AG09309 (cell line): ENCODE measurements at places on chromosomes 11 and 22.
A peak's percentile ranks its signal among the peaks of the same experiment; 100 is the strongest.

GRCh38 chr11:91625495-91625894 lies 599.1 kb upstream of the FAT3 start:
- DNase-seq, result no peak

DNA sequence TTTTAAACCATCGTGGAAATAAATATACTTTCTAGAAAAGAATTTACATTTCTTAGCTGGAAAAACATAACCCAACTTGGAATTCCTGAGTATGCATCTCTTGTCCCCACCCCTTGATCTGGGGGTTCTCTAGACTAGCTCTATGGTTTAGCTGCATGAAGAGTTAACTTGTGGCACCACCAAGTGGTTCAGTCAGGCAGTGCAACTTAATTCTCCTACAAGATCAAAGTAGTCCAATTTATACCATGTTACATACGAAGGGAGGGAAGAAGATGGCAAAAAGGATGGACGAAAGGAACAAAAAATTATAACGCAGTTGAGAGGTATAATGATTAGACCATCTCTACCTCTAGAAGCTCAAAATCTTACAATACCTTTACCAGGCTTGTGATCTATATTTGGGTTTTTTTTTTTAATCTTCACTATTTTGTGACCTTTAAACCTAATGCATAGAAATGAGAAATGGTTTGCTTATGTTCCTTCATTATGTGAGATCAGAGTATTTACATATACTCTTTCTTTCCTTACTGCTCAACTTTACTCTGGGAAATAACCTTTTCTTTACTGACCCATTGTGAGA lies 28.5 kb upstream of the ALKBH3 start:
- peak; percentile 53 for DNase-seq

GRCh38 chr11:118623269-118623655 lies 15.8 kb downstream of the PHLDB1 start:
- no peak for DNase-seq

GRCh38 chr22:25709758-25710157 lies 32.2 kb upstream of the MYO18B start:
- DNase-seq, result no peak

- DNase-seq, result no peak
Measured at GRCh38 chr11:38547462-38547861, 1949.4 kb upstream of the RAG2 start.

DNA sequence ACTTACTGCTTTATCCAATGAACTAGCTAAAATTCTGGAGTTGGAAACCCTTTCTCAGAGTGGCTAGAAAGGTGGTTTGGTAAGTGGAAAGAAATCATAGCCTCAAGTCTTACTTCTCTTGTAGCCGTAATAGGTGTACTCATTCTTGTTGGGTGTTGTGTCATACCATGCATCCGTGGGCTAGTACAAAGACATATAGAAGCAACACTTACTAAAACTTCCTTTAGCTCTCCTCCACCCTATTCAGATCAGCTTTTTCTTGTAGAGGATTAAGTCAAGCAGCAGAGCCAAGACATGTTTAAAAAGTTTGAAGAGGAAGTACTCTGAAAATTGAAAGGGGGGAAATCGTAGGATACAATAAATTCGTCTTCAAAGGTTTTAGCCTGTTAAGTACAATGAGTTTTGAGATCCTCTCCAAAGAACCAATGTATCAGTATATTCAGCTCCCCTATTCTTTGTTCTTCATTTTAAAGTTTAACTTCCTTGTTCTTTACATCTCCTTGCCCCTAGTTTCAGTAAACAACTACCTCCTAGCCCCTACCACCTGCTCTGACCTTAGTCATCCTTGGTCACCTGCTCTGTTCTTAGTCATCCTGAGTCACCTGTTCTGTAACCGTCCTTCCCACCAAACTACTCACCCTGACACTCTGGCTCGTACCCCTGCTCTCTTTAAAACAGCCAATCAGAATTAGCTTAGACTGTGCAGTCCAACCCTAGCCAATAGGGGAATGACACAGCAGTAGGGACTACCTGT lies 62.1 kb upstream of the DEUP1 start:
- no peak for DNase-seq

- no peak for DNase-seq
Measured at GRCh38 chr11:15918212-15918611, 438.1 kb downstream of the SOX6 start.

- DNase-seq, result no peak
Measured at GRCh38 chr22:40334060-40334459, 12.2 kb upstream of the ADSL start.

GRCh38 chr11:1207401-1208143 lies 15.3 kb upstream of the MUC5B start:
- no peak for DNase-seq

- DNase-seq, result no peak
Measured at GRCh38 chr11:10573028-10573427, 4.6 kb upstream of the LYVE1 start.

GRCh38 chr11:75403037-75403436 lies 3.7 kb downstream of the RPS3 start:
- DNase-seq, result no peak

DNA sequence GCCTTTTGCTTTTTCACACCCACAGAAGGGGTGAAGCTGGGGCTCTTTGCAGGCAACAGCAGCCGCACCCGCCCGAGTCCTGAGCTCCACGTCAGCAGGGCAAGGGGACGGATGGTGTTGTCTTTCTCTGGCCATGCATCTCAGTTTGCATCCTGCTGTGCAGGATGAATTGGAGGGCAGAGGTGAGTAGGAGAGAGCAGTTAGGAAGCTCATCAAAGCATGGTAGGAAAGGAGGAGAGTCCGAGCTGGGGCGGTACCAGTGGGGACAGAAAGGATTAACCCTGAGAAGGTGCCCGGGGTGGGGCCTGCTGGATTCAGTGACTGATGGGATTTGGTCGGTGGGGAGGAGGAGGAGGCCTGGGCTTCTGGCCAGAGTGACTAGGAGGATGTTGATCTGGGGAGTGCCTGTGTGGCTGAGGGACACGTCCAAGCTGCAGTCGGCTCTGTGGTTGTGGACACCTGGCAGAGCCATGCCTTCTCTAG lies 14.6 kb downstream of the FAM83F start:
- DNase-seq, result no peak

DNA sequence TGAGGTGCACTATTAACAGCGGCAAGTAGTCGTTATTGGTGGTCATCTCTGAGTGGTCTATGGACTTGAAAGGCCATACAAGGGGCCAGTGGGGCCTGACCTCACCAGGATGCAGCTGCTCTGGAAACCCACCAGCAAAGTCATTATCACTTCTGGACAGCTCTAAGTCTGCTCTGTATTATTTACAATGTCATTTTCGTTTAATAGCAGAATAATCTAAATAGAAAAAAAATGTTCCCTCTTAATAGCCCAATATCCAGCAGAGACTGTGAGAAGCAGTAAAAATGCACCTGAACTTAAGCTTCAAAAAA lies 85.0 kb upstream of the EED start:
- DNase-seq, result no peak

DNA sequence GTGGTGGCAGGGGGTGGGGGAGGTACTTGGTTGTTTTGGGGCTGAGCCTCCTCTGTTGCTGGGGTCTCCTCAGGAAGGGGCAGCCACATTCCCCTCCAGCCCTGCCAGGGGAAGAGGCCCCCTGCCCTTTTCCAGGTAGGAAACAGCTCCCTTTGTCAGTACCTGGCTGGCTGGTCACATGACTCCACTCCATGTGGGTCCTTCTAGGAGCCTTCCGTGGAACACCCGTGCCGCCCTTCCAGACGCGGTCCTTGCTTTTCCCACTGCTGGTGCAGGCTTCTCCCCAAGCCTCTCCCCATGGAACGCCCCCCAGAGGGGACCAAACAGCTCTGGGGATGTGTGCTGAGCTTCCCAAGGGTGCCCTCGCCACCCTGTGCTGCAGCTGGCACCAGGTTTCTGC lies 19.9 kb downstream of the IFT27 start:
- no peak for DNase-seq

- no peak for DNase-seq
Measured at GRCh38 chr22:31933406-31933805, 10.9 kb upstream of the YWHAH start.

DNA sequence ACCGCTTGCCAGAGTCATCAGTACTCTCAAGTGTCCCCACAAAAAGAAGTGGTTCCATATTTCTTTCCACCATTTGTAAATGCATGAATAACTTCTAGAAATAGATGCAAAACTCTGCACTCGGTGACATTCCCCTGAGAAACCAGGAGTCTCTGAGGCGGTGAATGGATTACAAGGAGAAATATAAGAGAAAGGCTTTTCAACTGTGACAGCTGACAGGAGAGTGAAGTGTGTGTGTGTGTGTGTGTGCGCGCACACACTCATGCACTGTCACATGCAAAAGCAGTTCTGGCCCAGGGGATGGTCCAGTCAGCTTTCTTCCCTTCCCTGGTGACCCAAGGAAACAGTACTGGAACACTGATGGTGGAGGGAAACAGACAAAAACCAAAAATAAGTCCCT lies 710.0 kb downstream of the OPCML start:
- no peak for DNase-seq

DNA sequence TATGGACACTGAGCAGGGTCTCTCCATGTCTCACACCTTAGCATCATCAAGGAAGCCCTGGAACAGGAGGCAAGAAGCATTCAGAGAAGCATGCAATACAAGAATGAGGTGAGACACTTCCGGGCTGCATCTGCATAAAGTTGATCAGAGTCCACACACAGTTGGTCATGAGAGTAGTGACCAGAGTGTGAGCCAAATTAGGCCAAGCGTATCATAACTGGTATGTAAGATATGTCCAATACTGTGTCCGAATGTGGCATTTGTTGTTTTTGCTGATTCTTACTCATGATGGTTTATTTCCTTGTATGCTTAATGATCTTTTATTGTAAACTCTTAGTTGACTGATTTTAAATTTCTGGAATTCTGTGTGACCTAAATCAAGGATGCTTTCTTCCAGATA lies 315.7 kb downstream of the INSC start:
- DNase-seq, result no peak

GRCh38 chr11:17766073-17766359 lies 31.4 kb downstream of the KCNC1 start:
- DNase-seq, result no peak

GRCh38 chr22:40156001-40156516 lies 21.7 kb upstream of the TNRC6B start:
- no peak for DNase-seq

- no peak for DNase-seq
Measured at GRCh38 chr11:101063706-101064105, 65.9 kb downstream of the PGR start.

DNA sequence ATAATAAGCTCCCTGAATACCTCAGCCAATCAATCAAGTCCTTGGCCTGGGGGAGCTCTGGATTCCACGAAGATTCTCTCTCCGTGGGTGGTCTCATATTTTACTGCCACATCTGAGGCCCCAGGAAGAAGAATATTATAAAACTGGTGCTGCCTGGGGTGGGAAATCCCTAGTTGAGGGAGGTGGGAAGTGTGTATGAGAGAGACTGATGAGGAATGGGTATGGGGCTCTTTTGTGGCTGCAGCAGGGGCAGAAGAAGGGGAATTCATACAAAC lies 71.5 kb downstream of the SYN3 start:
- DNase-seq, result no peak
